ENCODE measurements at places on chromosomes 3 and 15. TPM values are rescaled to one million over a fixed set of nuclear protein-coding genes. Genes with fewer than 3 reads are reported as not detected.

DNA sequence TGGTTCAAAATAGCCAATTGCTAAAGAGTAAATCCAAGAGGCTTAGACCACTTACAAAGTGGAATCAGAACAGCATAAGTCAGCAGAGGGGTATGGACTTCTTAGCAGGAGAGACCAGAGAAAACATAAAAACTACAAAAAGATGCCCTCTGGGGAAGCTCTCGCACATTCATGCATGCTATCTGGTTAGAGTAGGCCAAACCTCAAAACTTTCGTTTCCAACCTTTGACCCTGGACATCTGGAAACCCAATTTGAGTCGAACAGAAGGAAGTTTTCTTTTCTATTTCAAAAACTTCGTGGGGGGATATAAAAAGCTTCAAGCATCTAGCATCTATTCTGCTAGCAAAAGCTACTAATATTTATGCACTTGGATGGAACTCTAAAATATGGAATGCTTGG, 523.9 kb upstream of the AGTR1 start:
- H3K27me3 ChIP-seq, result no peaks in the 10 kb centered on the region
- DNase-seq, result no peak
- H3K27ac ChIP-seq, result no peak overlapping the region

DNA sequence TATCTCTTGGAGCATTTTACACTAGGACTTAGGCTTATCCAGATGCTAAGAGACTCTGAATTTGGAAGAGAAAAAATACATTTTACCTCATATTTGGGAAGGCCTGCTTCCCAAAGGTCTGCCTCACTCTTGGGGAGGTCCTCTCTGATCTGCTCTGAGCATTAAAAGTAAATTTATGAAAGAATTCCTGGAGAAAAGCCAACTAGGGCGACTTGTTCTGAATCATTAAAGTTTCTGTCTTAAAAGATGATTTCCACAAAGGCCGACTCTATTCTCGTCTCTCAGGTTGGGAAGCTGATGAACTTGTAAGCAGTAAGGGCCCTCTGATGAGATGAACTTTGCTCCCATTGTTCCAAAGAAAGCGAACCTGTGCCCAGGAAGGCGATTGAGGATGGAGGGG, 48.7 kb upstream of the HES1 start:
- no peak overlapping the region for H3K27ac ChIP-seq
- H3K4me1 ChIP-seq, result peaks cover 20% of the 10 kb centered on the region
- H3K27me3 ChIP-seq, result peaks cover 6% of the 10 kb centered on the region
- no peak for DNase-seq

DNA sequence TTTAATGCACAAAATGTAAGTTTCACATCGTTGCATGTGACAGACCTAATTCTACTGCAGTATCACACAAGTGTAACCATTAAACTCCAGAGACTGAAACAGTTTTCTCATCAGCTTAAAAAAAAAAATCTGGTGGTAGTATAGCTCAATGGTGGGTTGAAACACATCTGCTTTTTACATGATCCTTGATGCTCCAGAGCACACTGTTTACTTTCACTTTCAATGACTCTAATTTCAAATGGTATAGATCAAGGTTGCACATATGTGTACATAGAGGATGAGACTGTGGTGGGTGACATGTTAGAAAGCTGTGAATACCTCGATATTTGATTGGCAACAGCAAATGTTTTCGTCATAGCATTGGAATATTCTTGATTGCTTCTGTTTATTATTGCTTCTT, 22.4 kb downstream of the MCTP2 start:
- H3K36me3 ChIP-seq, result no peaks in the 10 kb centered on the region
- no peaks in the 10 kb centered on the region for H3K4me1 ChIP-seq
- DNase-seq, result no peak
- H3K27ac ChIP-seq, result no peak overlapping the region
- no peaks in the 10 kb centered on the region for H3K27me3 ChIP-seq

DNA sequence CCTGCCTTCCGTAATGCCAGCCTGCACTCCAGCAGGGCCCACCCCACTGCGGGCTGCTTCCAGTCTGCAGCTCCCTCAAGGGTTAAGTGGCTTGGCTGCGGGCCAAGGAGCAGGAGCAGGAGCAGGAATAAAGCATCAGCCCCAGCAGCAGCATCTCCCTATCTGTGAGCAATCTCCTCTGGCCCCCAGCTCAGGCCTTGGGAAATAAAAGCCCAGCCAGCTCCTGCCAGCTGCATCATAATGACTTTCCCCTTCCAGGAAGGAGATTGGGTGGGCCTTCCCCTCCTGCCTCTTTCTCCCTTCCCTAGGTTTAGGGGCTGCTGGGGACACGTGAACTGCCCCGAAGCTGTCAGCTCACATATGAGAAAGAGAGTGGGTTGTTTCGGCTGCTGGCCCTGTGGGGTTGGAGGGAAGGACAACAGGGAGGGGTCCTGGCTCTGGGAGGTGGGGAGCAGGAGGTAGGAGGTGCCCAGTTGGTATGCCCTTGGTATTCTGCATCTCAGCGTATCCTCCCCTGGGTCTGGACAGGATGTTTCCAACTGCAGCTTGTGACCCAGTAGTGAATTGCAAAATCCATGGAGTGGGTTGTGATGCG, 34.6 kb upstream of the FGD5 start:
- DNase-seq, result peak; percentile 77
- no peaks in the 10 kb centered on the region for H3K27me3 ChIP-seq
- H3K4me3 ChIP-seq, result no peak overlapping the region
- no peaks in the 10 kb centered on the region for H3K36me3 ChIP-seq
- H3K27ac ChIP-seq, result no peak overlapping the region

- peaks cover 2% of the 10 kb centered on the region for H3K4me1 ChIP-seq
- no peak for DNase-seq
- peaks cover 2% of the 10 kb centered on the region for H3K27me3 ChIP-seq
- H3K4me3 ChIP-seq, result no peak overlapping the region
- H3K27ac ChIP-seq, result no peak overlapping the region
Observed at GRCh38 chr3:62587579-62588031, 214.3 kb upstream of the FEZF2 start.

- H3K4me3 ChIP-seq, result no peak within 1 kb of the TSS
- no peaks in the 10 kb centered on the region for H3K36me3 ChIP-seq
- peaks cover 10% of the 10 kb centered on the region for H3K4me1 ChIP-seq
- no peaks in the 10 kb centered on the region for H3K27me3 ChIP-seq
- peak; percentile 34 for DNase-seq
- no peak within 1 kb of the TSS for H3K27ac ChIP-seq
Observed at GRCh38 chr3:157502916-157503595, at the start of gene VEPH1. TSS of gene VEPH1 (minus strand) at chr3:157503416. CDS start at chr3:157495349, 8,067 bp downstream.

DNA sequence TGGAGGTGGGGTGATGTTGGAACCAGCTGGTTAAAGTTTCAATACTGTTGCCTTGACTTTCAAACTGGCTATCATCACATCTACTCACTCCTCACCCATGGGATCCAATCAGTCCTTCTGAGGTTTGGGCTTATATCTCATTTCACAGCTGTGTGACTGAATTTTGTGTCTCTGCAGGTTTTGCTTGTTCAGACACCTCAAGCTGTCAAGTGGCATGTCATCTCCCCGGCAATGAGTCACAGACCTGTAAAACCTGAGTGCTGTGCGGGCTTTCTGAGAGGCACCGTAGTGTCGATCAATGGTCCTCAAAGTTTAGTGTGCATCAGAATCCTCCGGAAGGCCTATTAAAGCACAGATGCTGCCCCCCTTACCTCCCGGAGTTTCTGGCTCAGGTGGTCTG, 86.4 kb upstream of the RORA start:
- peaks cover 7% of the 10 kb centered on the region for H3K4me1 ChIP-seq
- H3K4me3 ChIP-seq, result no peak overlapping the region
- no peak overlapping the region for H3K27ac ChIP-seq

GRCh38 chr3:39980058-39980457, 170.6 kb downstream of the MYRIP start:
- H3K4me1 ChIP-seq, result peaks cover 13% of the 10 kb centered on the region
- no peak overlapping the region for H3K4me3 ChIP-seq
- H3K36me3 ChIP-seq, result peaks cover 1% of the 10 kb centered on the region
- H3K27me3 ChIP-seq, result no peaks in the 10 kb centered on the region

- no peaks in the 10 kb centered on the region for H3K27me3 ChIP-seq
- H3K27ac ChIP-seq, result no peak overlapping the region
- no peaks in the 10 kb centered on the region for H3K36me3 ChIP-seq
- no peak for DNase-seq
Observed at GRCh38 chr15:61033940-61034677, 195.0 kb downstream of the RORA start.

DNA sequence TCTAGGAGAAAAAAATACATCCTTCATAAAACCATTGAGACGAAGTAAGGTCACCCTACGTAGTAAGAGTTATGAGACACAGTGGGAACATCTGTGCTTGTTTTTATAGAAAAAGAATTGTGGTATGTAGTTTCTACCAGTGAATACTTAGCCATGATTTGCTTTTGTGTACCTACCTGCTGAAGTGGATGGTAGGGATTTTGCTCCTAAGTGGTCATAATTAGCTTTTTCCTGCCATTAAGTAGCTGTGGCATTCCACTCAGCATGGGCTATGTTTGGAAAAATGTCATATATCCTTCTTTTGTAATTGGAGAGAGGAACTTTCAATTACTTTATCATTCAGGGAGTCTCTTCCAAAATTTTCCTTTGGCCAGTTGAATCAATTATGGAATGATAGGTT, 63.7 kb downstream of the CHD2 start:
- H3K4me1 ChIP-seq, result peaks cover 10% of the 10 kb centered on the region
- H3K36me3 ChIP-seq, result no peaks in the 10 kb centered on the region
- H3K27ac ChIP-seq, result no peak overlapping the region
- no peak overlapping the region for H3K4me3 ChIP-seq
- DNase-seq, result no peak
- peaks cover 2% of the 10 kb centered on the region for H3K27me3 ChIP-seq

GRCh38 chr3:47036145-47036544, 56.7 kb downstream of the NBEAL2 start:
- no peak overlapping the region for H3K4me3 ChIP-seq
- peaks cover 4% of the 10 kb centered on the region for H3K36me3 ChIP-seq
- no peaks in the 10 kb centered on the region for H3K4me1 ChIP-seq
- no peaks in the 10 kb centered on the region for H3K27me3 ChIP-seq

DNA sequence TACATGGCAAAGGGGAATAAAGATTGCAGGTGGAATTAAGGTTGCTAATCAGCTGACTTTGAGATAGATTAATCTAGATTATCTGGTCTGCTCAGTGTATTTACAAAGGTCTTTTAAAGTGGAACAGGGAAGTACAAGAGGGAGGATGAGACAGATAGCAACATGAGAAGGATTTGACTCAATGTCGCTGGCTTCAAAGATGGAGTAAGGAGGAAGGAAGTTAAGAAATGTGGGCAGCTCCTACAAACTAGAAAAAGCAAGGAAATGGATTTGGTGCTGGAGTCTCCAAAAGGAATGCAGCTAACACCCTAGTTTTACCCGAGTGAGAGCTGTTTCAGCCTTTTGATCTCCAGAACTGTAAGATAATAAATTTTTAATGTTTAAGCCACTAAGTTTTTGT, 180.7 kb upstream of the TTC14 start:
- no peak overlapping the region for H3K4me3 ChIP-seq
- no peaks in the 10 kb centered on the region for H3K27me3 ChIP-seq
- no peaks in the 10 kb centered on the region for H3K4me1 ChIP-seq
- no peak overlapping the region for H3K27ac ChIP-seq
- no peak for DNase-seq

GRCh38 chr3:124829178-124829818, 57.9 kb downstream of the ITGB5 start:
- peaks cover 27% of the 10 kb centered on the region for H3K4me1 ChIP-seq
- H3K4me3 ChIP-seq, result peak overlapping the region; percentile 7
- DNase-seq, result peak; percentile 35

DNA sequence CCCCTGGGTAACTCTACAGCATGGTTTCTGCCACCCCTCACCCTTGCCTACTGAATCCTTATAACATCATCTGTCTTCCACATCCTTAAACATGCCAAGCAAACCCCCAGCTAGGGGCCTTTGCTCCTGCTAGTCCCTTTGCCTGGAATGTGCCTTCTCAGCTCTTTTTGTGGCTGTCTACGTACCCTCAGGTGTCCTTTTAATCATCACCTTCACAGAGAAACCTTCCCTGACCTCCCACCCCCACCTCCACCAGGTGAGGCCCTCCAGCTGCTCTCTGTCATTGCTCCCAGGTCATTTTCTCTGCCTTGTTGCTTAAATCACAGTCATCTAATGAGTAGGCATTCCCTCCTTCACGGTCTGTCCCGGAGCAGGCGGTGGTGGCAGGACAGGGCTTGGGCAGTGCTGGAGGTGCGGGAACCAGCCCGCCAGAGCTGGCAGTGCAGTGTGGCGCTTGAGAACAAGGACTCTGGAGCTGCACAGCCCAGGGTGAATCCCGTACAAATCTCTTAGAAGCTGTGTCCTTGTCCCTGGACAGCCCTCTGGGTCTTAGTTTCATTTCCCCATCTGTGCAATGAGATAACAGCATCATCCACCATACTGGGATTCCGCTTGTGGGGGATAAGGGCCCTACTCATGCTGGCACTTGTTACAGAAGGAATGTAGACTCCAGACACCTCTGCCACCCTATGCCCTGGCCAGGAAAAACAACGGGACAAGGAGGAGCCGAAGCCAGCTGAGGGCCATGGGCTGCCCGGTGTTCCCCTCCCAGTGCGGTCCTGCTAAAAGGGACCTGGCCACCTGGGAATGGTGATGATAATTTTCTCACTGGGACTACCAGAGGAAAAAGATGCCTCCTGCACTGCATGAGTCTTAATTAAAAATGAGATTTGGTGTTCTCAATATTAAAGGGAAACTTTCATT, 52.1 kb upstream of the IQSEC1 start:
- H3K36me3 ChIP-seq, result no peaks in the 10 kb centered on the region
- no peak overlapping the region for H3K27ac ChIP-seq
- H3K4me3 ChIP-seq, result no peak overlapping the region
- no peak for DNase-seq

DNA sequence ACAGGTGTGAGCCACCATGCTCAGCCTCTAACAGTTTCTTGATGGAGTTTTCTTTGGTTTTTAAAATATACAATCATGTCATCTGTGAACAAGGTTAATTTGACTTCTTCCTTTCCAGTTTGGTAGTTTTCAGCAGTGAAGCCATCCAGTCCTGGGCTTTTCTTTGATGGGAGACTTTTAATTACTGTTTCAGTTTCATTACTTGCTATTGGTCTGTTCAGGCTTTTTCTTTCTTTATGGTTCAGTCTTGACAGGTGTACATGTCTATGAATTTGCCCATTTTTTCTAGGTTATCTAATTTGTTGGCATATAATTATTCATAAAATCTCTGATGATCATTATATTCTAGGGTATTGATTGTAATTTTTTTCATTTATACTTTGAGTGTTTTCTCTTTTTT, 36.8 kb downstream of the PFN2 start:
- peaks cover 15% of the 10 kb centered on the region for H3K36me3 ChIP-seq
- DNase-seq, result no peak
- H3K27ac ChIP-seq, result no peak overlapping the region
- no peaks in the 10 kb centered on the region for H3K27me3 ChIP-seq
- H3K4me3 ChIP-seq, result no peak overlapping the region

SMC4 gene
- 34.0 TPM for total RNA-seq

OR5H6 gene
- not detected for total RNA-seq

SMAD6 gene
- 0.83 TPM for total RNA-seq

GPR149 gene
- 0.25 TPM for total RNA-seq

GABRB3 gene
- total RNA-seq, result 287 TPM

THBS1 gene
- total RNA-seq, result 0.83 TPM

PPIB gene
- total RNA-seq, result 228 TPM

FOXL2NB gene
- total RNA-seq, result 0.15 TPM

TGM4 gene
- not detected for total RNA-seq

FSIP1 gene
- 1.5 TPM for total RNA-seq

CPNE9 gene
- 54.6 TPM for total RNA-seq

Measured in glutamatergic neuron (in vitro differentiated cells).